NCI-H187 treated with DMSO at 0.1 percent for 48 hours (cell line): ENCODE measurements at places on chromosomes 2 and 18.

GRCh38 chr18:79546781-79547272 is 132.8 kb upstream of the CTDP1 start:
- no peak for DNase-seq

DNA sequence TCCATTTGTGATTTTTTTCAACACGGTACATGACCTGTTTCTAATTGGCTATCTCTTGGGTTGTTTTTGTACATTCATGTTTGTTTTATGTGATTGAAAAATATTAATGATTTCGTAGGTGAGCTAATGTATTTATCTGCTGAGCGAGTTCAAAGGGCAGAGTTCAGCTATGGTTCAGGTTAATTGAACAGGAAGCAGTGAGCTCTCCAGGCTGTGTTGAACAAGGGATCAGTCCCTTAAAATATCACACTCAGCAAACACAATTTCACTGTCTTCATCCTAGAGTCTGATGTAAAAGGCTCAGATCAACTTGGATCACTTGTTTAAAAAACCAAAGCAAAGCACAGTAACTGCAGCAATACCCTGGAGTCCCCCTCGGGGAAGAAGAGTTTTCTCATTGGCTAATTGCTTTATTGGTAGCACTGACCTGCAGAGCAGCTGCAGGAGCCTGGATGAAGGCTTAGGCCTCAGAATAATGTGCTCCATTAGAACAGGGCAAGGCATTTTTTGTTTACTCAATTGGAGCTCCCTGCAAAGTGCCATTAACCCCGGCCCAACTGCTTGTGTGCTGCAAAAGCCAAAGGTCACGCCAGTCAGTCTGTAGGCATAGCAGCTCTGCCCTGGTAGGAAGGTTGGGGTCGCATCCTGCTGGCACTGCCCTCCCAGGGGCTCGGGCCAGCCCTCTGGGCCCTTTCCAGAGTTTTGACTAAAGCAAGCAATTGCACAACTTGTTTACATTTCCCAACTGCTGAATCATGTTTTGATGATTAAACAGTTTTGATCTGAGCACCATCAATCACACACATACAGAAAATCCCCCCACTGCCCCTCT is 10.5 kb downstream of the ONECUT2 start:
- no peak for DNase-seq

- no peak for DNase-seq
Measured at GRCh38 chr18:13537022-13537780, 189.2 kb downstream of the FAM210A start.

GRCh38 chr2:19225931-19226330 is 132.5 kb downstream of the OSR1 start:
- DNase-seq, result no peak

GRCh38 chr2:201348758-201349157 is 8.4 kb downstream of the FLACC1 start:
- DNase-seq, result no peak

- no peak for DNase-seq
Measured at GRCh38 chr2:191907091-191907490, 60.2 kb upstream of the CAVIN2 start.

- no peak for DNase-seq
Measured at GRCh38 chr2:207711750-207712530, 500 bp downstream of the CCNYL1 start.

DNA sequence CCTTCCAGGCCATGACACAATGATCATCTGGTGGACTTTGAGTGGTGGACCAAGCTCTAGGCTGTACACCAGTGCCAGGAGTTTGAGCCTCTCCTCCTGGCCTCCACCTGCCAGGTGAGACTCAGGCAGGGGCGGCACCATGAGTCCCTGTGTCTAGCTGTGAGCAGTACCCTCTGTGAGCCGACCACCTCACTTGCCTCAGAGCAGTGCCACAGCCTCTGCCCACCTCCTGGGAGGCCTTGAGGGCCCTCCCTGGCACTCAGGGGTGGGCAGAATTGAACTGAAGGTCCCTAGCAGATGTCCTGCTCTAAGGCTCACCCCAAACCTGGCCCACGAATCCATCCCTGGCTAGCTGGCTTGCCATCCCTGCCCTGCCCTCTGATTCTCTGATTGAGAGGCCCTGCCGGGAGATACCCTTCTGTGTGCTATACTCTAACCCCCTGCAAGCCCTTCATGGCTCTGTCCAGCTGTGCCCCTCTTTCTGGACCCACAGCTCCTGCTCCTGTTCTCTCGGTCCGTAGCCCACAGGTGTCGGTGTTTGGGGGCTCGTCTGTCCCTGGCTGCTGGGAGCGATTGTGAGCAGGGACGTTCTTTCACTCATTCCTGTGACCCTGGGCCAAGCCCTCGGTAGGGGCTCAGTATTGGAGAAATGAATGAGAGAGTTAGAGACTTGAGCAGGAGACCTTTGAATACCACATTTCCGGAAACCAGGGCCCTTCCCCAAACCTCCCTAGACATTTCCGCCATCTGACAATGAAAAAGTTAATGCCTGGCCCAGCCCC is 70.0 kb downstream of the INHBB start:
- DNase-seq, result no peak

GRCh38 chr2:157364257-157364974 is 38.8 kb upstream of the ERMN start:
- DNase-seq, result no peak

- DNase-seq, result no peak
Measured at GRCh38 chr2:241999184-241999583, 129.7 kb downstream of the RTP5 start.

GRCh38 chr2:75548036-75548573 is 12.6 kb downstream of the EVA1A start:
- DNase-seq, result no peak

DNA sequence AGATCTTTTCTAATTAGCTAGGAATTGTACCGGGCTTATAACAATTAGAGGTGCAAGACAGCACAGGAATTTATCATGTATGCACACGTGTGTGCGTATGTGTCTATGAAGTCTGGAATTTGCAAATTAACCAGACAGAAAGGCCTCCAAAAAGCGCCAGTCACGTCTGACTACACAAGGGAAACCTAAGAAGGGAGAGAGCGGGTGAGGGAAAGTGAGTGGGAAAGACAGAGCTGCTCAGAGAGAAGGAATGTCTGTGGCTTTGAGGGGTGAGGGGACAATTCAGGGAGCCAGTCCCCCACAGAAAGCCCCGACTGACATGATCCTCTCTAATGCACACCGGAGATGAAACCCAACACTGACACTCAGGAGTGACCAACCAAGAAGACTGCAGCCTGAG is 197.7 kb upstream of the SH3BP4 start:
- no peak for DNase-seq

- DNase-seq, result no peak
Measured at GRCh38 chr2:188870289-188870688, 103.9 kb upstream of the COL3A1 start.

GRCh38 chr18:2821695-2822094 is 25.1 kb upstream of the EMILIN2 start:
- DNase-seq, result no peak

DNA sequence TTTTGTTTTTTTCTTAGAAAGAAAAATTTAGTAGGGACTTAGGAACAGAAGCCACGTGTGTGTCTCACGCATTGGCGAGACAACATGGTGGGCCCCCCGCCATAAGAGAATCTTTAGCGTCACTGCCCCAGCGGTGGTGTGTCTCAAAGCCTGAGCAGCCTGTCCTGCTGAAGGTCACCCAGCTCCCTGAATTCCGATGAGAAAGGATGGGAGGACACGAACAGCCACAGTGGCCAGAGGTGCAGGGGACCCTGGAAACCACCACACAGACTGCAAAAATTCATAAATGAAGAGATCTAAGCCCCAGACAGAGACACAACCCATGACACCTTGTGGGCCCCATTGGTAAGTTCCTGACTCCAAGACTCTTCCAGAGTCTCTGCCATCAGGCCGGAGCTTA is 266.1 kb upstream of the RAB6C start:
- DNase-seq, result no peak

- no peak for DNase-seq
Measured at GRCh38 chr2:26645762-26646161, 4.6 kb upstream of the CIB4 start.

- no peak for DNase-seq
Measured at GRCh38 chr2:20592106-20593071, 58.5 kb downstream of the HS1BP3 start.

- DNase-seq, result no peak
Measured at GRCh38 chr2:62032096-62032495, 126.6 kb downstream of the COMMD1 start.

- DNase-seq, result no peak
Measured at GRCh38 chr18:77133835-77134496, 1.4 kb upstream of the MBP start.

- DNase-seq, result no peak
Measured at GRCh38 chr2:68448671-68449653, 18.1 kb downstream of the FBXO48 start.

- DNase-seq, result peak; percentile 11
Measured at GRCh38 chr2:96531872-96532505, 4.6 kb upstream of the ARID5A start.

GRCh38 chr2:187187519-187187918 is 260.5 kb downstream of the CALCRL start:
- no peak for DNase-seq

GRCh38 chr2:9975805-9976447 is 24.4 kb downstream of the GRHL1 start:
- no peak for DNase-seq

DNA sequence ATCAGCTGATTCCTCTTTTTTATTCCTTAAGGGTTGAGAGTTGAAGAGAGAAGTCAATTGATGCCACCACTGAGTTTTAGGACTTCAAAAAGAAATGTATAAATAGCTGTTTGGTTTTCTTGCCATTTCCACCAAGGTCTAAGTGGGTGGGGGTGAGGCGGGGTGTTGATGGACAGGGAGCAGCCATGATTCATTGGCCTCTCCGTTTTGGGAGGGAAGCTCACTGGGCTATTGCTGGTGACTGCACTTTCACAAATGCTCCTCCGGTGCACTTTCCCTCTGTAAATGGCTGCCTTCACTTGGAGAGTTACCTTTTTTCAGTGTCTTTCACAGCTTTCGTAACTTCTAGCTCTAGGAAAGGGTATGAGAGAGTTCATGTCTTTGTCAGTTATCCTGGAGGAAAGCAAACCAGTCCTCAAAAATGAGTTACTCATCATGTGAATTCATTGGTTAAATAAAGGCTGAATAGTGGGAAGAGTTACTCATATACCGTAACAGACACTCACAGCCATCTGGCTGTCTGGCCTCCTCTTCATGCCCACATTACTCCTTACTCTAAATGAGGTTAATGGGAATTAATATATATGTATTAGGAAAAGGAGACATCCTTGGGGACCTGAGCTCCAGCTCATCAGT is 17.4 kb upstream of the CTAGE1 start:
- no peak for DNase-seq

- no peak for DNase-seq
Measured at GRCh38 chr18:22311301-22311700, 106.4 kb downstream of the CTAGE1 start.

GRCh38 chr18:26086959-26087358 is 3.5 kb downstream of the SS18 start:
- DNase-seq, result no peak

DNA sequence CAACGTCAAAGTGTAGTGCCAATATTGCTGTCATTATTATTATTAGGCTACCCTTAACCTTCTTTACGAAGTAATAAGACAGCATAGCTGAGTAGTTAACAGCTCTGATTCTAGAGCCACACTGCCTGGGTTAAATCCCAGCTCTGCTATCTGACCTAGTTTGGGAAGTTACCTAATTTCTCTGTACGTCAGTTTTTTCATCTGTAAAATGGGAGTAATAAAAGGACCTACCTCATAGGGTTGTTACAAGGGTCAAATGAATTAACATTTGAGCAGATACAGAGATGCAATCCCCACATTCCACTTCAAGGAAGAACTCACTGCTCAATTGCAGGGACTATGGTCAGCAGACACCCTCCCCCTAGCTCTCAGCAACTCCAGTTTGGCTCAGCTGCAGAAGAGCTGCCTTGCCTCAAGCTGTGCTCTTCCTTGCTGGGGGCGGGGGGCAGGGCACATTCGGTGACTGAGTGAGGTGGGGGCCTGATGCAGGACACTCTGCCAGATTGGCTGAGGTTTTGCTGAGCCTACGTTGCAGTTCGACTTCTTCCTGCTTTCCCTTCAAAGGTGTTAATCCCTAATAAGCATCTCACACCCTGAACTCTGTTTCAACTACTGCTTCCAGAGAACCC is 11.0 kb upstream of the LGALSL start:
- no peak for DNase-seq

DNA sequence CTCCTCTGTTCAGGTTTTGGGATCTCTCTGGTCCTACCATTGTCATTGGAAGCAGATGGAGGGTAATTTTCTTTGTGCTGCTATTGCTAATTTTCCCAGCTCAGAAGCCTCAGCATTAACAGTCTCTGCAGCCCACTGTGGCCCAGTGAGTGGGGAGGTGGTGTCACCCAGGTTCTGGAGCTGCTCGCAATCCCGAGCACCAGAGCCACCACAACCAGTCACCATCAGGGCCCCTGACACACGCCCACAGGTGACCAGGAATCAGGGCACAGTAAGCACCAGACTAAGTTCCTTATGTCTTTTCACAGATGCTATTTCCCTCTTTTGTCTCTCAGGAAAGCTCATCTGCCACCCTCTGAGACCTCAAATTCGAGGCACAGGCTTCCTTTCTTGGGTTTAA is 87.9 kb downstream of the SEPTIN10 start:
- no peak for DNase-seq

GRCh38 chr18:23689031-23689615 is at the start of gene LAMA3:
Gene LAMA3, plus strand, starts transcription at chr18:23689453. Its CDS starts 231 bp downstream, at chr18:23689684.
- no peak for DNase-seq

DNA sequence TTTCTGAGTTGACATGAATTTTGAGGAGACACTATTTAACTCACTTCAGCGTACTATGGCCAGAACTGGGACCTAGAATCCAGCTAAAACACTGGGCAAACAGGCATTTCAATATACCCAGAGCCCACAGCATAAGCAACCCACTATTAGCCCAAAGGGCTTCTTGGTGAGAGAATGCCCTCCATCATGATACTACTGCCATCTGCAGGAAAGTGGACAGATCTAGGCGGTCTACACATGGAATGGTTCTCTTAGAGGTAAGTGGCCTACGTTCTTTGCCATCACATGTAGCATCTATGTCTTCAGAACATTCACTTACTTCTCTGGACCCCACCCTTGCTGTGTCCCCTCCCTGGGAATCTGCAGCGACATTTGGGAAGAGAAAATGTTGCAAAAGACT is 181.3 kb upstream of the LINC00305 start:
- DNase-seq, result no peak

GRCh38 chr2:171185941-171186340 is 25.2 kb upstream of the TLK1 start:
- no peak for DNase-seq

DNA sequence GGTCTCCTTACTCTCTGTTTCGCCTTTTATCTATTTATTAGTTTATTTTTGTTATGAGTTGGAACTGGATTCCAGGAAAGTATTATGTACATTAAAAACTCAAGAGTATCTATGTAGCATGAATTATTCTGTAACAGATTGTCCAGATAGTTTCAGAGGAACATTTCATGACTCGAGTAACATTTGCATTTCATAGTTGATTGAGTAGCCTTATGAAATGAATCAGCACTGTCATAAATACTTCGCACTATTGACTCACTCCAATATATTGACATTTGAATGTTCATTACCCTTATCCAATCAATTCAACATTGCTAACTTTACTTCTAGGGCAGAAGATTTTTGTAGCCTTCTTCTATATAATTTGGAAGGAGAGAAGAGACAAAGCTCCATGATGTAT is 11.3 kb upstream of the VRK2 start:
- no peak for DNase-seq
